Stimulated activated CD8-positive, alpha-beta memory T cell treated with anti-CD3 and anti-CD28 coated beads, Interleukin-4, amount 100 ng/mL, for 4 hours (primary cell): ENCODE measurements at places on chromosomes 7 and 10.

DNA sequence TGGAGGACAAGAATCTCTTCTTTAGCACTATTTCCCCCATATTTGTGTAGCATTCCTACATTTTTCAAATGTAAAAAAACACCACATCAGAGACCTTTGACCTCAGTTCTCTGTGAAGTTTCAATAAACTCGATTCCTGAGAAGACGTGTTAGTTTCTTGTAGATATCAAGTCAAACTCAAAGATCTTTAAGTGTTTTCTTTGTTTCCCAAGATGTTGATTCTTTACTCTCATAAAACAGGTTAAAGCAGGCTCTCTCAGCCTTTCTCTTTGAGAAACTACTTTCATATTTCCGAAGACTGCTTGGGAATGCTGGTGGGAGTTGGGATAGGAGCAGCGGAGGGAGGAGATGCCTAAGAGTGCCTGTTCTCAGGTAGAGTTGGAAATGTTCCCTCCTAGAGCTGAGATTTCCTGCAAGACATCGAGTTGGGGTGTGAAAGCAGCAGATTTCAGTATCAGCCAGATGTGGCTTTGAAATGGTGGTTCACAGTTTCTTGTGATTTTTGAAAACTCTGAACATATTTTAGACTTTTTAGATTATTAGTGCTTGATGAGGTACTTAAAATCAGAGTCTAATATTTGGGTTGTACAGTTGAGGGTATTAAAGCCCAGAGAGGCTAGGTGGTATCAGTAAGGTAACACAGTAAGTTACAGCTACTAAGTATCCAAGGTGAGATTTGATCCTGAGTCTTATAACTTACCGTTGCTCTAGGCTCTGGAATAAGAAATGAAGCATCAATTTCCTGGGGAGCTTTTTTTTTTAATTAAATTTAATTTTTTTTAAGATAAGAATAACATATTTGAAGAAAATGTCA, 13.9 kb downstream of the ADK start:
- no peak for DNase-seq

GRCh38 chr10:70903262-70903921, 15.0 kb upstream of the PCBD1 start:
- DNase-seq, result no peak

GRCh38 chr10:77249901-77250459, 387.6 kb downstream of the KCNMA1 start:
- no peak for DNase-seq

DNA sequence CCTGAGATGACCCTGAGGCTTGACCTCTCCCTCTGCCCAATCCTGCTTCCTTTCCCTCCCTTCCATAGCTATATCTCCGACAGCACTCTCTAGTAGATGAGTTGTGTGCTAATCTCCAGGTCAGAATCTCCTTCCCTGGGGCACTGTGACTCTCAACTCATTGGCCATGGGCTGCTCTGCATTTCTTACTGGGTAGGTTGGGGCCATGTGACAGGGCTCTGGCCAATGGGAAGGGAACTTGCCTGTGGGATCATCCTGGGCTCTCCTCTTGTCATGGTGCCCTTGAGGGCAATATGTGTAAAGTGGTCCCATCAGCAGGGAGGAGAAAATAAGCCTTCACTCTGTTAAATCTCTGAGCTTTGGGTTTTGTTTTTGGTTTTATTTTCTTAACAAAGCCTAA, 80.1 kb upstream of the ANKRD1 start:
- DNase-seq, result no peak

DNA sequence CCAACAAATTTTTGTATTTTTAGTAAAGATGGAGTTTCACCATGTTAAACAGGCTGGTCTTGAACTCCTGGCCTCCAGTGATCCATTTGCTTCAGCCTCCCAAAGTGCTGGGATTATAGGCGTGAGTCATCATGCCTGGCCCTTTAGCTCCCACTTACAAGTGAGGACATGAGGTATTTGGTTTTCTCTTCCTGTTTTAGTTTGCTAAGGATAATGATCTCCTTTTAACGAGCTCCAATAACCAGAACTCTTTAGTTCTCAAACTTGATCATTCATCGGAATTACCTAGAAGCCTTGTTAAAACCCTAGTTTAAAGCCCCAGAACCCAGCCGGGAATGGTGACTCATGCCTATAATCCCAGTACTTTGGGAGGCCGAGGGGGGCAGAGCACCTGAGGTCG, 481.4 kb downstream of the TYW1 start:
- DNase-seq, result no peak

DNA sequence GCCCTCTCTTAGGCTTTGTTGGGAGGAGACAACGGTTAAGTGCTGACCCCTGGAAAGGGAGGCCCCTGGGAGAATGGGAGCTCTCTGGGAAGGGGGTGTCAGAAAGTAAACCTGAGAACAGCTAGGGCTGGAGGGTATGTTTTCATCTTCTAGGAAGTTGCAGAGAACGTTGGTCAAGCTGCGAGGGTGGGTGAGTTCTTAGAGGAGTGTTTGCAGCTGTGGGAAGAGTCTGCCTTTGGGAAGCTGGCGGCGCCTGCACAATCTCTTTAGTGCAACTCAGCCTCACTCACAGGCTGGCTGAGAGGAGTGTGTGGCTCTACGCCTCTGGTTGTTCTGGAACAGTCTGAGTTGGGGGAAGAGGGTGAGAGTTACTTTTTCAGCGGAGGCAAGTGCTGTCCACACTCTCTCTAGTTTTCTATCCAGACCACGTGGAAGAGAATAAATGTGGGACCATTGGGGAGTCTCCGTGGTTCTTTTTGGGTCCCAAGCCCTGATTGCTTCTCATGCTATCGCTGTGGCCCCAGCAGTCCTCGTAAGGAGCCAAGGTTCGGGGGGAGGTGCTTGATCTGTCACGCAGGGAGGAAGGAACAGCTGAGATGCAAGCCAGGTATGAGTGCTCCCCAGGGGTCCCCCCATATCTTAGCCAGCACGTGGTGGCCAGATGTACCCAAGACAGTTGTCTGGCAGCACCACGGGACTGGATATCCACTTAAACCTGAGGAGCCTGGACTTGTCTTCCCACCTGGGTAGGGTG, 237.2 kb downstream of the BUB3 start:
- no peak for DNase-seq

GRCh38 chr7:98230746-98231471, 19.7 kb downstream of the BHLHA15 start:
- no peak for DNase-seq

DNA sequence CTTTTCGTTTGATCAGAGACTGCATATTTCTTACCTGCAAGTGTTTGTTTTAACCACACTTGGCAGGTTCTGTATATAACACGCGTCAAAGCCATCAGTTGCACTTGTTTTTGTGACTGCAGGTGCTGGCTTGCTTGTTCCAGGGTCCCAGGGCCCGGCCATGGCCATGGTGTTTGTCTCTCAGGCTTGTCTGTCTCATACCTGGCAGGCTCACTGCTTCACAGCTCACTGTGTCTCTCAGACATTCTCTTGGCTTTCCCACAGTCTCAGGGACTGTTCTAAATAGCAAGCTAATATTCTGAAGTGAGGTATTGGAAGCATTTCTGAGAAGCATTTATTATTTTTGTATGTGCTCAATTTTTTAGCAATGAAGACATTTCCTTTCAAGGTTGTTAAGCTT, 46.9 kb downstream of the GPR141 start:
- DNase-seq, result no peak

- no peak for DNase-seq
Observed at GRCh38 chr10:14369906-14370305, 39.2 kb upstream of the FRMD4A start.

DNA sequence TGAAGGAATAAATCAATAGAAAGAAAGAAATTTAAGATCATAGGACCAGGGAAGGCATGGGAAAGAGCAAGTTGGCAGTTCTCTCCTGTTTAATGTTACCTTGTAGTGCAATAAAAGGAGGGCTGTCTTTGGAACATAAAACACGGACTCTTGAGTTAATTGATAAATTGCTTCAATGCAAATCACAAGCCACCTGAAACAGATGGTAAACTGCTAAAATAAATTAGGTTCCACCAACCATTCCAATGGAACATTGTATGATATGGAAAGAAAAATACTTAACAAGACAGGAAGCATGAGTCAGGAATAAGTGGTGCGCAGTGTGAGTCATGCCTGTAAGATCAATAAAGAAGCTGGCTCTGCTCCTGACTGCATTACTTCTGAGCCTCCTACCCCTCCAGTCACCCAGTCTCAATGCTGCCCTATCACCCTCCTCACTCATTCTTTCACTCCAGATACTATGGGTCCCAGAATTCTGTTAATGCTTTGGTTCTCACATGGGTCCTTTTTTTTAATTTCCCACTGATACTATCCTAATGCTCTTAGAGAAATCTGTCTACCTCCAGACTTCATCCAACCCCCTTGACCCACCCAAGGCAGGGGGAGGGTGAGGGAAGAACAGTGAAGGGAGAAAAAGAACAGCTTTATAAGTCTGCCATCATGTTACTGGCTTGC, 78.9 kb downstream of the LRRC17 start:
- no peak for DNase-seq

- DNase-seq, result no peak
Observed at GRCh38 chr10:525565-526315, 163.7 kb downstream of the DIP2C start.

- no peak for DNase-seq
Observed at GRCh38 chr7:158396982-158397862, 190.4 kb downstream of the PTPRN2 start.

DNA sequence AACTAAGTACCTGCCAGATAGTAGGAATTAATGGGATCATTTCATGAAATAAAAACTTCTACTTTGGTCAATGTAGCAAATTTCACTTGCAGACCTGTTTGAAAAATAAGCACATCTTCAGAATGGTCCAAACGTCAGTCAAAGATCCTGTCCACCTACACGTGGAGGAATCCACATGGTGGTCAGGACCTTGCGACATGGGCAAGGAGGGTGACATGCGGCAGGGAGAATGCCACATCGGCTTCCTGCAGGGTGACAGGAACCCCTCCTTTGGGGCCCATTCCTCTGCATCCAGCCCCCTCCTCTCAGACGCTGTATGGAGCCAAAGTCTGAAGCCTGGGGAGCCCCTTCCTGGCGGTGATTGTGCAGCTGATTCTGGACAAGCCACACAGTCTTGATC, 95.5 kb upstream of the MGMT start:
- DNase-seq, result no peak

GRCh38 chr7:122756860-122757259, 54.1 kb upstream of the RNF148 start:
- DNase-seq, result no peak

DNA sequence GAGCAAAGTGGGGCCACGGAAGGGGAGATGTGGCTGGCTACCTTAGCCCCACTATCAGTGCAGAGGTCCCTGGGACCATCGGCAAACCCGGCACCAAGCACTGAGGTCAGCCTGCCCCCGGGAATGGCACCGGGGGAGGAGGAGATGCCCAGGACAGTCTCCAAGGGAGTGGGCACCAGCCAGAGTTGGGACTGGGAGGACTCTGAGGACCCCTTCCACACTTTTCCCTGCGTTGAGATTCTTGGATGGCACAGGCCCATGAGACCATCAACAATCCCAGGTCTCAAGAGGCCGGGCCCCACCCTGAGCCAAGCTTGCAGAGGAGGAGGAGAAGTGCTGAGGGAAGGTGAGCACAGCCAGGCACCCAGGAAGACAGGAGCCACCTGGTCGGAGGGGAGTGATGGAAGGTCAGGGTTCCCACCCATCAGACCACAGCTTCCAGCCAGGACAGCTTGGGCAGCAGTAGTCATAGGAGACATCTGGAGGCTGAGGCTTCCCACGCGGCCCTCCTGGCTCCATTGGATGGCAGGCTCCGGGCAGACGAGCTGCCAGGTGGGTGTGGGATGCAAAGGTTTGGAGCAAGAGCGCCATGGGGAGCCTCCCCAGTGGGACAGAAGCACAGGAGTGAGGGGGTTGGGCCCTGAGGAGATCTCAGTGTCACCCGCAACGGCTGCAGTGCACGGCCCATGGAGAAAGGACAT, 2.6 kb upstream of the OPN4 start:
- DNase-seq, result no peak

- no peak for DNase-seq
Observed at GRCh38 chr10:127527891-127528290, 21.2 kb upstream of the NPS start.

DNA sequence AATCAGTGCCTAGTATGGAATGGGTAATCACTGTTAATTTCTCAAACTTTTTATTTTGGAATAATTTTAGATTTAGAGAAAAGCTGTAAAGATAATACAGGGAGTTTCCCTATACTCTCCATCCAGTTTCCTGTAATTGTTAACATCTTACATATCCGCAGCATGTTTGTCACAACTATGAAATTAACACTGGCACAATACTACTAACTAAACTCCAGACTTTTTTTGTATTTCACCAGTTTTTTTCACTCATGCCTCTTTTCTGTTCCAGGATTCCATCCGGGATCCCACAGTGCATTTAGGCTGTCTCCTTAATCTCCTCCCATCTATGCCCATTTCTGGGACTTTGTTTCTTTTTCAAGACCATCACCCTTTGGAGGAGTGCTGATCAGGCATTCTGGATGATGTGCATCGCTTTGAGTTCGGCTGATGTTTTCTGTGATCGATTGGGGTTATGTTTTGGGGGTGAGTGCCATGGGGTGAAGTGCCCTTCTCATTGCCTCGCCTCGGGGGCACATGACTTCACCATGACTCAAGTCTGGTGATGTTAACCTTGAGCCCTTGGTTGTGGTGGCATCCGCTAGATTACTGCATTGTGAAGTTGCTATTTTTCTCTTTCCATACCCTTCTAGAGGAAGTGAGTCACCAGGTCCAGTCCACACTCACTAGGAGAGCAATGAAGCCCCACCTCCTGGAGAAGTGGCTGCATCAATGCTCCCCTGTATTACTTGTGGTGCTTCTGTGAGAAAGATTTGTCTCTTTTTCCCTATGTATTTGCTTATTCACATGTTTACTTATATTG, 43.9 kb upstream of the GRB10 start:
- DNase-seq, result no peak

GRCh38 chr10:129170812-129171211, 296.2 kb upstream of the MGMT start:
- no peak for DNase-seq

DNA sequence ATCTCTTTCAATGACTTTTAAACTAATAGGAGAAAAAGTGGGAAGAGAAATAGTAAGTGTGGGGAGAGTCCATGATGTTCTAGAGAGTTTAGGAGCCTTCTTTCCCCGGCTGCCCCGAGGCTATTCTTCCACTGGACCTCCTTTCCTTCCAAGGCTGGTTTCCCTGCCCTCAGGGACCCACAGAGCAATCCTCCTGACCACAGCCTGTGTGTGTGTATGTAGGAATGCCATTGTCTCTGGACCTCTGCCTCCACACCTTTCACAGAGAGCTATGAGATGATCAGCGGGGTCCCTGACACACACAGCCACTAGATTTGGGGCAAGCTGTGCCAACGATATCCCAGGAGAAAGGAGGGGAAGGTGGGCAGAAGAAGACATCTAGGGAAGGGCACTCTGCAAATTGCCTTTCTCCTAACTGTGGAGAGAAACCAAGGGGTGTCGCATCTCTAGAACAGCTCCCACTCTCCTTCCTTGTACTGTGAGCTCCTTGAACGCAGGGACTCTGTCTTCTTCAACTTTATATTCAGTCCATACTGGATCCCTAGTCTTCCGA, 13.3 kb upstream of the CHCHD3 start:
- no peak for DNase-seq

- no peak for DNase-seq
Observed at GRCh38 chr10:20698837-20699236, 198.3 kb downstream of the NEBL start.
